ENCODE measurements at places on chromosomes 12 and 14.

DNA sequence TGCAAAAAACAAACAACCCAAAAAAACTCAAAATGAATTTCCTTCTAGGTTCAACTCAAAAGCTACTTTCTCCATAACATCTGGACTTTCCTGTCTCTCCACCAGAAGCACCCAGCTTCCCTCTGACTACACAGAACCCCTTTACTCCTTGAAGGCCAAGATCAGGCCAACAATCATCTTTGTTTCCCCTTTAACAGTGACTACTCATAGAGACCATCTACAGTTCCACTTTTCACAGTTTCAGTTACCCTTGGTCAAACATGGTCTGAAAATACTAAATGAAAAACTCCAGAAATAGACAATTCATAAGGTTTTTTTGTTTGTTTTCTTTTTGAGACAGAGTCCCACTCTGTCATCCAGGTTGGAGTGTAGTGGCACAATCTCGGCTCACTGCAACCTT, 11.8 kb downstream of the GCH1 start:
- DNase-seq, result no peak

GRCh38 chr12:88241862-88242570, 99.9 kb downstream of the TMTC3 start:
- DNase-seq, result no peak

GRCh38 chr12:107983756-107984472, 145.2 kb upstream of the WSCD2 start:
- no peak for DNase-seq

GRCh38 chr14:70833884-70834283, 24.6 kb upstream of the MAP3K9 start:
- DNase-seq, result no peak

DNA sequence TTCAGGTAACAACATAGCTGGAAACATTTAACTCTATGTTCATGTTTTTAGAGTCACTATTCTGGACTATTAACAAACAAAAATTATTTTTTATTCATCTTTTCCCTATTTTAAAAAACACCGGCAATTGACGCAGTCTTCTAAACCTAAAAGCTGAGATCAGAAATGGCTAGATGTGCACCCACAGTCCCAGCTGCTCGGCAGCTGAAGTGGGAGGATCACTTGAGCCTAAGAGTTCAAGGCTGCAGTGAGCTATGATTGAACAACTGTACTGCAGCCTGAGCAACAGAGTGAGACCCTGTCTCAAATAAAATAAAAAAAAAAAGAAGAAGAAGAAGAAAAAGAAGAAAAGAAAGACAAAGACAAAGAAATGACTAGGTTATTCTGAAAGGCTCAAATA, 64.5 kb downstream of the PAX9 start:
- no peak for DNase-seq

- DNase-seq, result peak; percentile 11
Observed at GRCh38 chr14:35122696-35123387, 490 bp downstream of the PRORP start.

DNA sequence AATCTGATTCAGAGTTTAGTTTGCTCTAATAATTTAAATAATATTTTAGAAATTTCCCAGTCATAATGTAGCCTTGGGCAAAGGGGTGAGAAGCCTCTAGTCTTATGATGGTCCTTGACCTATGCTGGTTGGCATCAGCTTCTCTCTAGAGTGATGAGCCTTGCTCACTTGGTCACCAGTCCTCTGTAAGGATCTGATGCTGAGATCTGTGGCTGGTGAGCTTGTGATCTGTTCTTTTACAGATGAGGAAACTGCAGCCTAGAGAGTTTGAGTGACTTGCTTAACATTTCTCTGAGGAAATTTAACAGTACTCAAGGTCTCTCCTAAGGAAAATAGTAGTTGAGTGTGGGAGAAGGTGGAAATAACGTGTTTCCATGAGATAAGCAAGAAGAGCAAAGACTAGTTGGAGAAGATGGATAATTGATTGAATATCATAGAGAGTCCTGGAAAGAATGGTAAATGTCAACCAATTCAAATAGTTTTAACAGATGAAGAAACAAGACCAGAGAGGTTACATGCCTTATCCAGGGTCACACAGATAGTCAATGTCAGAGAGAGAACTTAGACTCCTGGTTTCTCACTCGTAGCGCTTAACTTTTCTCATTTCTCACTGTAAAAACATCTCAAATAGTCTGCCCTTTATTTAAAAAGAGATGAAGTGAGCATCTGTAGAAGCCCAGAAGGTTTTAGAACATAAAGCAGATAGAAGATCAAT, 89.7 kb upstream of the ETV6 start:
- DNase-seq, result no peak

- no peak for DNase-seq
Observed at GRCh38 chr12:113936460-113936859, 29.7 kb downstream of the RBM19 start.

DNA sequence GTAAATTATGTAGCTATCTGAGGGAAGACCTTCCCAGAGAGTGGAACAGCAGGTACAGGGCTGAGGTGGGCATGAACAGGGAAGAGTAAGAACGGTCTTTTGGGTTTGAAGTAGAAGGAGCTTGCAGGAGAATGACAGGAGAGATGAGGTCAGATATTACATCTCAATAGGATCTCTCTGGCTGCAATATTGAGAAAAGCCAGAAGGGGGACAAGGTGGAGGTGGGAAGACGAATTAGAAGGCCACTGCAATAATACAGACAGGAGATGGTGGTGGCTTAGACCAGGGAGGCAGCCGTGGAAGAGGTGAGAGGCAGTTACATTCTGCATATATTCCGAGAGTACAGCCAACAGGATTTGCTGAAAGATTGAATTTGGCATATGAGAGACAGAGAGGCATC, 310.2 kb downstream of the APAF1 start:
- DNase-seq, result no peak

DNA sequence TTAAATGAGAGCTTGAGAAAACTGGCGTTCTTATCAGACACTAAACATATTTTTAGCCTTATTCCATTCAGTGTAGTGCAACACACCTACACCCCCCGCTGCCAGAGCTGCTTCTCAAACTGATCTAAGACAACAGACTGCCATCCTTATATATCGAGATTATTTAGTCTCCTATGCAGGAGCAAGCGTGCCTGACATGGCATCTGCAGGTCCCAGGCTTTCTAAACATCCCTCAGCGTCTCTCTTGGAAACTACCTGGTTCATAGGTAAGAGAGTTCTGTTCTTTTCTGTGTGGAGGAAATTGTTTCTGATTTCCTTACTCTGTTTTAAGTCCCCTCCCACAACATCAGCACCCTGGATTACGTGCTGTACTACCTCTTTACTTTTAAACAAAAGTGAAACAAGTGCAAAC, 117.1 kb upstream of the PTPRB start:
- DNase-seq, result no peak

GRCh38 chr14:49954171-49954631, 61.3 kb downstream of the ARF6 start:
- no peak for DNase-seq

DNA sequence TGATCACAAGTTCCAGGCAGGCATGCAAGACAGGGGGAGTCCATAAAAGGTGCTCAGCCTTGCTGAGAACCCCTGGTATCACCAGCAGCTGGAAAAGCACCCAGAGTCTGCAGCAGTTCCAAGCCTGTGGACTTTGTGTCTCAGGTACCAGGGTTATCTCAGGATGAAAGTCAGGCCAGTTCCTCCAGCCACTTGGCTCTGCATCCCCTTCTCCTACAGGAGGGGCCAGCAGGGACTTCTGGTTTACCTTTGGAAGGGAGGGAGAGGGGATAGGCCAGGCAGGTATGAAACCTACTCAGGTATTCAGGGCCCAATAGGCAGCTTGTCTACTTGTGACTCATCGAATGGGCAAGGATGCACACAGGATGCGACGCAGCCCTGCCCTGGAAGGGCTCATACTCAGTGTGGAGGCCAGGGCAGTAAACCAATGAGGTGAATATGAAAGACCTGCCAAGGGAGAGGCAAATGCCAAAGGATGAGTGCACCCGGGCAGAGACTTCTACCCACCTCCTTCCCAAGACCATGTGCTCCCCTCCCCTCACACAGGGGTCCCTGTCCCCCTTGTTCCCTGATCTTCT, 148.2 kb downstream of the SLC38A6 start:
- no peak for DNase-seq

DNA sequence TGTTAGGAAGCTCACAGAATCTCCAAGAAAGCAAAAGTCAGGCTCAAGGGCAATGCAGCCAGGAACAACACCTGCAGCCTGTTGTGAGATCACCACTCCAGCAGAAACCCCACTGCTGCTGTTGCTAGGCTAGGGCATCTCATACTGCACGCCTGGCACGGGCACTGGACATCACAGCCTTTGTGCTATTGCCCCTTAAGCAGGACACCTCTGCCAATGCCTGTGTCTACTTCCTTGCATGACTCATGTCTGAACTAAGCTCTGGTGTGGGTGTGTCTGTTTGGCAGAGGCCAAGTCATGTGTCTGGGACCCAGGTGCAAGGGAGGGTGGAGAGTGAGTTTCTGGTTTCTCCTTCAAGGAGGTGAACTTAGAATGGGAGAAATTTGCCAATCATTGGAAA, 10.0 kb upstream of the DDX47 start:
- DNase-seq, result peak; percentile 64

DNA sequence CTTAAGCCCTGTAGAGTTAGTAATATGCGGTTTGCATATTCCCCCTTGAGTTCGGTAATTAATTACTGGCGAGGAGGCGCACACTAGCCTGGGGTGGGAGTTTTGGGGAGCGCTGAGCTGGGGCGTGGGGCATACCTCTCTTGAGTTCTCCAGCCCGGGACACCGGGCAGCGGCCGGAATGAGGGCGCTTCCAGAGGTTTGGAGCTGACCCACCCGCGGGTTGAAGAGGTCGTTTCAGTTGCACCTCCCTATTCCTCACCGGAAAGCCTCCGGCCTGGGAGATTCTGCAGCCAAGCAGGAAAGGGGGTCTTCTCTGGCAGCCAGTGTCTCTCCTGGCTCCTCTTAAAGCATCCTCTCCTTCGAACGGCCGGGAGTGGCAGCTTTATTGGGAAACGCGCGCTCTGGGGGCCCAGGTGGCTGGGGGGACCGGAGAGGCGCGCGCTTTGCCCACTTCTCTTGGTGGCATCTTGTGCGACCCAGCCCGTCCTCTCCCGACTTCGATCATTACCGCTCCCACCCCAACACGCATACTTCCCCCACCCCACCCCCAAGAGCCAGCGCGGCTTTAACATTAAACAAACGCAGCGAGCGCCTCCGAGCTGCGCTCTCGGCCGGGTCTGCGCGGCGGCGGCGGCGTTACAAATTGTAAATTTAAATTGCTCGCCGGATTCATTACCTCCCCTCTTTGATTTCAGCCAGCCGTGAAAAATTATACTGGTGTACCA, 3.9 kb upstream of the LHX5 start:
- no peak for DNase-seq

GRCh38 chr14:91723501-91723900, 8.4 kb downstream of the CATSPERB start:
- no peak for DNase-seq

GRCh38 chr12:48183091-48183875, at the start of gene CCDC184:
TSS of gene CCDC184 (plus strand) at chr12:48183644. CDS start at chr12:48184123, 479 bp downstream.
- DNase-seq, result peak; percentile 85

DNA sequence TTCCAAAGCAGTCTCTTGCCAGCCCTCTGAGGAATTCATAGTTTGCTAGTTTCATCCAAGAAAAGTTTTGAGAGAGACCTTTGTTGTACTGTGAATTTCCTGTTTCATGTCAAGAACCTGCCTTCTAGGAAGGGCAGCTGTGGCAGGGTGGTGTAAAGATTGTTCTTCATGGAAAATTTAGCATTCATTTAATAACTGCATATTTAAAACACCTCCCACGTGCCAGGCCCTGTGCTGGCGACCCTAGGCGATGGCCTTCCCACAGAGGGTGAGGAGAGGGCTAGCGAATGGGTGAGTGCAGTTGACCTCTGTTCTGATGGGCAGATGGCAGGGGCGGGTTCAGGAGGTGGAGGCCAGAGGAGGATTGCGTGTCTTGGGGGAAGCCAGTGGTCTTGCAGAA, 43.2 kb downstream of the MLXIP start:
- DNase-seq, result no peak

DNA sequence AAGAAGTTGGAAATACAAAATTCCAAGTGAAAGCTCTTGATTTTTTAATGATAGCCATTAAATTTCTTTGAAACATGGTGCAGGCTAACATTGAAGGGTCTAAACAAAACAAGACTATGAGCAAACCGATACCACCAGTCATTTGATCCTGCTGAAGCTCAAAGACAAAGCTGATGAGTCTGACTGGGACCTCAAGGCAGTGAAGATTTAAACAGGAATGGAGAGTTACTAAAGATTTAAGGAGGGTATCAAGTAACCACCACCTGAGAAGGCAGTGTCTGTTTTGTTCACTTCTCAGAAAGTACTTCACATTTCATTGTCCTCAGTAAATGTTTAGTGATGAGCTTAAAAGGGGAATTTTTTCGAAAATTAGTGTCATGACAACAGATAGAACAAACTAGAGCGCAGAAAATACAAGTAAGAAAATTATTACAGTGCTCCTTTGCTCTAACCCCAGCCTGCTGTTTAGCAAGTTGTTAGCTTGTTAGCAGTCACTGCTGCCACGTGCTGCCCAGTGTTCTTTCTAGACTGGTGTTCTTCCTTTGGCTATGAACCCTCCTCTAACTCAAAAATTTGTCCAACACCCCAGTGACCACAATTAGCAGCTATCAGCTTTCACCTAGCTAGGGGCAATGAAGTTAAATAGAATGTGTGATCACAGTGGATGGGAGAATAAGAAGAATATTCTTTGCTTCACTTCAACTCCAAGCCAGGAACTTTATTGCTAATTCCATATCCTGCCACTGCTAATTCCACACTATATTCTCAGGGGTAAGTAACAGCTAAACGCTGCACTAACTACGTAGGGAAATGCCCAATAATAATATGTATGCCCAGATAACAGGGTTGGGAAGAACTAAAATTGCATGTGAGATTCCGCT, 41.1 kb downstream of the YAF2 start:
- no peak for DNase-seq

DNA sequence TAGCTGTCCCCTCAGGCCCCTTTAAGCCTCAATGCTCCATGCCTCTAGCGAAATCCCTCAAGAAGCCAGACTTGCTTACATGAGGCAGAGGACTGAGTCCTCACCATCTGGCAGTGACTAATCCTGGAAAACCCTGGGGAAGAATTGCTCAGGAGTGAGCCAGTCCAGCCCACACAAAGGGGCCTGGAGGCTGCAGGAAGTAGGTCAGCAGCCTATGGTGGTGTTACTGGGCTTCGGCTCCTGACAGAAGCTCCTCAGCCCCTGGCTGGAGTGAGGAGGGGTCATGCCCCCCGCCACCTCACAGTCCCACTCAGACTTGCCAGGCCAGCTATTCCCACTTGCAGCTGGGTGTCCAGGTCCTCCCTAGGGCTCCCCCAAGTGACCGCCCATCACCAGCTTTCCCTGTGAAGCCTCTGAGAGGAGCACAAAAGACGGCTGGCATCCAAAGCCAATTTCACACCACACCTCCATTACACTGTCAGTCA, 250.5 kb downstream of the DPF3 start:
- no peak for DNase-seq

GRCh38 chr14:34629344-34629656, 648 bp downstream of the SNX6 start:
- no peak for DNase-seq

- no peak for DNase-seq
Observed at GRCh38 chr14:86221000-86221399, 691.1 kb downstream of the FLRT2 start.

DNA sequence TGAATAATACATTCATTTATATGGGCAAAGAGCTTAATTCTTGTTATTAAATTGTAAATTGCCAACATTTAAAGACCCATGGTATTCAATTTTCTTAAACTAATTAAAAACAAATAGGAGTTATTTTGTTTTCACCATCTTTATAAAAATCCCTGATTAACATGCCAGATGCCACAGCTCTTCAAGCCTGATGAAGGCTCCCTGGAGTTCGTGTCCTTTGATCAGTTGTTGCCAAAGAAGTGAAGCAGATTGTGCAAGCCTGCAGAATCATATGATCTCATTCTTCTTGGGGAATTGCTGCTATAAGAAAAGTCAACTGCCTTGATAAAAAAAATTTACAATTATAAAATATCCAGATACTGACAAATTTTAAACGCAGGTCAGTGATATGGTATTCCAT, 288.3 kb upstream of the PPFIA2 start:
- no peak for DNase-seq
